ENCODE measurements at places on chromosomes 16 and 17. TPM values are rescaled to one million over a fixed set of nuclear protein-coding genes. Genes with fewer than 3 reads are reported as not detected.

TPSG1 gene
- not detected for total RNA-seq

KRT17 gene
- total RNA-seq = not detected

TM4SF5 gene
- total RNA-seq = not detected

CACNG3 gene
- not detected for total RNA-seq

RNF43 gene
- total RNA-seq = 6.8 TPM

SLC38A8 gene
- not detected for total RNA-seq

EMC8 gene
- 38.8 TPM for total RNA-seq

MT4 gene
- not detected for total RNA-seq

TOM1L1 gene
- 27.4 TPM for total RNA-seq

CMTR2 gene
- total RNA-seq = 15.4 TPM

ZNF286A gene
- 13.6 TPM for total RNA-seq

ALOX15 gene
- not detected for total RNA-seq

ANKFN1 gene
- not detected for total RNA-seq

CNP gene
- total RNA-seq = 47.2 TPM

SGF29 gene
- 4.3 TPM for total RNA-seq

EXOC3L1 gene
- total RNA-seq = 13.8 TPM

HOXB2 gene
- total RNA-seq = 10.5 TPM

RAB40C gene
- 101 TPM for total RNA-seq
